Renal cortical epithelial cell (primary cell): ENCODE measurements at places on chromosomes 7 and 10.

- peak; percentile 92 for DNase-seq
These were observed 166.3 kb downstream of the NEURL1 start for GRCh38 chr10:103659674-103660363.

DNA sequence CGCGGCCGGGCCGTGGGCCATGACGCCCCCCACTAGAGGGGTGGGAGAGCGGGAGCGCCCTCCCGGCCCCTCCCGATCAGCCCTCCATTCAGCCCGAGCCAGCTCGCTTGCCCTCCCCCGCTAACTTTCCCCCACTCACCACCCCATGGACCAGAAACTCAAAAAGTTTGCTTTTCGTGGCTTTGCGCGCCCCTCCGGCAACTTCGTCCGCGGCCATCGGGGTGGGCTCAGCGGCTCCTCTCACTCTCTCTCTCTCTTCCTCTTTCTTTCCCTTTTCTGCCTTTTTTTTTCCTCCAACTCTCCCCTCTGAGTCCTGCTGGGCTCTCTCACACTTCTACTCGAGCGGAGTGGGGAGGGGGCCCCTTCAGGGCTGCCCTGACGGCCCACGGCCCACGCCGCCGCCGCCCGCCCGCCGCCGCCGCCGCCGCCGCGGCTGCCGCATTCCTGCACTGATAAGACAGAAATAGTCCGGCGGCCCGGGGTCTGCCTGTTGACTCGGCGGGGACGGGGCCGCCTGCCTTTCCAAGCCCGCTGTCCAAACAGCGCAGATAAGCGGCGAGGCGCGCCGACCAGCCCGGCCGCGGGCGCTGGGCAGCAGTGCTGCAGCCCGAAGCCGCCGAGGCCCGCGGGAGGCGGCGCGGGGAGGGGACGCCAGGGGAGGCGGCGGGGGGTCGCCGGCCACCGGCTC lies at the start of gene SMARCD3:
SMARCD3 (minus strand) TSS at position 349 of the 688 bp plus-strand sequence; CDS start at position 217, 132 bp downstream.
- no peak for DNase-seq

GRCh38 chr10:110399106-110399964 lies 94.6 kb upstream of the SMNDC1 start:
- DNase-seq: peak; percentile 99

DNA sequence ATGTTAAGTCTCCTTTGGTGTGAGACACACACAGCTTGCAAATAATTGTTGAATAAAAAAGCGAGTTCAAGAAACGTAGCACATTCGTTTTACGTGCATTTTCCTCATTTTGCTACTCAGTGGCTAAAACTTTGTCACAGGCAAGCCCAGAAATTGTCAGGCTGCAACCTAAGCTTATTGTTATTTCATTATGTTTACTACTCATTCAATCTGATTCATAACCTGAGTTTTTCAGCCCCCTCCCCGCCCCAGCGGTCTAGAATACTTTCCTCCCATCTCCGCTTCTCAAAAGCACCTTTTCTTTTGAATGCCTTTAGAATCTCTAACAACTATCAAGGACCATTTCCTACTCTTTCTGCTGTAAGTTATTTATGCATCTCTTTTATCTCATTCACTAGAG lies 1.1 kb downstream of the FAM133B start:
- DNase-seq: no peak

DNA sequence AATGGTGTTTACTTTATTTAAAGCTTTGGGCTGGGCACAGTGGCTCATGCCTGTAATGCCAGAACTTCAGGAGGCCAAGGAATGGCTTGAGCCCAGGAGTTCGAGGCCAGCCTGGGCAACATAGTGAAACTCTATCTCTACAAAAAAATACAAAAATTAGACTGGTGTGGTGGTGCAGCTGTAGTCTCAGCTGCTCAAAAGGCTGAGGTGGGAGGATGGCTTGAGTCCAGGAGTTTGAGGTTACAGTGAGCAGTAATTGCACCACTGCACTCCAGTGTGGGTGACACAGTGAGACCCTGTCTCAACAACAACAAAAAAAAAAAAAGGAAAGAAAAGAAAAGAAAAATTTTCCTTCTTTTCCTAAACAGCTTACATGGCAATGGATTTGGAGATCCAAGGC lies 22.0 kb downstream of the SLC16A9 start:
- DNase-seq: no peak

DNA sequence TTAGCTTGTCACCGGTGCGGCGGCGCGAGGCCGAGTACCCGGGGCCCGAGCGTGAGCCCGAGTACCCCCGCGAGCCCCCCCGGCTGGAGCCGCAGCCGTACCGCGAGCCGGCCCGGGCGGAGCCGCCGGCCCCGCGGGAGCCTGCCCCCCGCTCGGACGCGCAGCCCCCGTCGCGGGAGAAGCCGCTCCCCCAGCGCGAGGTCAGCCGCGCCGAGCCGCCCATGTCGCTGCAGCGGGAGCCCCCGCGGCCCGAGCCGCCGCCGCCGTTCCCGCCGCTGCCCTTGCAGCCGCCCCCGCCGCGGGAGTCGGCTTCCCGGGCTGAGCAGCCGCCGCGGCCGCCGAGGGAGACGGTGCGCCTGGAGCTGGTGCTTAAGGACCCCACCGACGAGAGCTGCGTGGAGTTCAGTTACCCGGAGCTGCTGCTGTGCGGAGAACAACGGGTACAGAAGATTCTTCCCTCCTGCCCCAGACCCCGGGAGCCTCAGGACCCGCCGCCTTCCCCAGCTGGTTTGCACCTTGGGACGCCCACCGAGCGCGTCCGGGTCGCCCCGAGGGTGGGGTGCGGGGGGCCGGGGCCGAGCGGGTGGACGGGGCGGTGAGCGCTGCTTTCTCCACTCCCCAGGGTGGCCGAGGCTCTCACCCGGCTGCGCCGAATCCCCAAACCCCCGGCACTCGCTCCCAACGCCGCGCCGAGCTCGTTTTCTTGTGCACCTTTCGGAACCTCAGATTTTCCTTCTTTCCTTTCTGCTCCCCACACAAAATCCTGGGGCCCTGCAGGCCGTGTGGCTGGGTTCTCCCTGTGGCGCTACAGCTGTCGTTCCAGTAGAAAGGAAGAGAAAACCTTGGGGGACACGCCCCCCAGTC lies 708 bp downstream of the UBN2 start:
- DNase-seq: no peak

DNA sequence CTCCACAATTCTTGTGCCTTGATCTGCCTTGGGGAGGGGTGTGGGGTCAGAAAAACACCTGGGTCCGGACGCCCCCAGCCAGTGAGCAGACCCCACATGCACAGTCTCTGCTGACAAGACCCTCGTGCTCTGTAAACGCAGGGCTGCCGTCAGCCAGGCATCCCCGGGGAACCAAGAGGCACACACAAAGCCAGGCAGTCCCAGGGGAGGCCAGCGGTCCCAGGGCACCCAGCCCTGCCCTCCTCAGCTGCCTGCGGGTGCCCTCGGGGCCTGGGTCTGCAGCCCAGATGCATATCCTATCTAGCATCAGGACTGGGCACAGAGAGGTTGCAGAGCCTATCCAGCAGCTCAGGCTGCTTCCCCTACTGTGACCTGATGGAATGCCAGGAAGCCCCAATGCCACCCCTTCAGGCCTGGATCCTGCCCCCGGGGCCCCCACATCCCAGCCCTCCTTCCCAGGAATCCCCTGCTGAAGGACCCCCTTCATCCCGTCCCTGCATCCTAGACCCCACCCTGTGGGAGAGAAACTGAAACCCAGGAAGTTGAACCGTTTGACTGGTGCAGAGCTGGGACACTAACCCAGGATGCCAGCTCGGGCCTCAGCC lies 92.4 kb downstream of the MICALL2 start:
- no peak for DNase-seq

DNA sequence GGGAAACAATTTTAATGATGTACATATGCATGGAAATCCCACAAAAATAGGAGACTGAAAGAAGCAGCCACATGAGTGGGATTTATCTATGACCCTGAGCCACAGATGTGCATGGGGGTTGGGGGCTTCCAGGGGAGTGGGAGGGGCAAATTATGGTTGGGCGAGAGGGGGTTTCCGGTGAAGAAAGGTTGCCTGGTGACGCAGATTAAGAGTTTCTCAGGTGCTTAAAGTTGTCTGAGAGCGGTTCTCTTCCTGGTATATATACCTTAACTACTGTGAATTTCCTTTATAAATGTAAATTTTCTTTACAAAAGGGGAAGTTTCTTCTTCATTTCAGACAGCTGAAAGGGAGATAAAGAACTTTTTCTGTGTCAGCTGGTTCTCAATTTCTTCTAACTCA lies 273.6 kb upstream of the PITRM1 start:
- DNase-seq: no peak

DNA sequence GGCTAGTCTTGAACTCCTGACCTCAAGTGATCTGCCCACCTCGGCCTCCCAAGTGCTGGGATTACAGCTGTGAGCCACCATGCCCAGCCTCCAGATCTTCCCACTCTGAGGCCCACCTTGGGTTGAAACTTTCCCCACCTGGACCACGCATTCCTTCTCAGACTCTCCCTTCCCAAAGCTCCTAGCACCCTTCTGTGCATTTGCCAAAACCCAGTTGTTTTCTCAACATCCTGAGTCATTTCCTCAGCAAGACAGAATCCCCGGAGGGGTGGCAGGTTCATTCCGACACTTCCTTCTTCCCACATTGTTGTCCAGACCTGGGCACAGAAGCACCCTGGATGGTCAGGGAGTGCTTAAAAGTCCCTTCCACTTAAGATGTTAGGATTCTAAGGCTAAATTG lies 28.9 kb downstream of the BAG3 start:
- peak; percentile 88 for DNase-seq

DNA sequence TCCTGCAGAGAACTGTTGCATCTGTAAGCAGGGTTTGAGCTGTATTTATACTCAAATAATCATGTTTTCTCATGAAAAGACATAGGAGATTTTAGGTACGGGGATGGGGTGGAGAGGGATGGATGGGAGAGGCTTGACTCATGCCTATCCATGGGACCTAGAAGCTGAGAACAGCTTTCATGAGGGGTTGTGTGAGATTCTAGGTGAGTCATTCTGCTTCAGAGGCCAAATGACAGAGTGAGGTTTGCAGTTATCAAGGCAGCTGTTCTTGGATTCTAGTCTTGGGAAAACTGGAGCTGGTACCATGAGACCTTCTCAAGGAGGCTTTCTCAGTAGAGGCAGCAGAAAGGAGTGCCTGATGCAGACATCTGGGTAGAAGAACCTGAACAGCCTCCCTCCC lies 746.9 kb downstream of the TYW1 start:
- no peak for DNase-seq

GRCh38 chr7:129779602-129780256 lies 168.2 kb downstream of the NRF1 start:
- no peak for DNase-seq

DNA sequence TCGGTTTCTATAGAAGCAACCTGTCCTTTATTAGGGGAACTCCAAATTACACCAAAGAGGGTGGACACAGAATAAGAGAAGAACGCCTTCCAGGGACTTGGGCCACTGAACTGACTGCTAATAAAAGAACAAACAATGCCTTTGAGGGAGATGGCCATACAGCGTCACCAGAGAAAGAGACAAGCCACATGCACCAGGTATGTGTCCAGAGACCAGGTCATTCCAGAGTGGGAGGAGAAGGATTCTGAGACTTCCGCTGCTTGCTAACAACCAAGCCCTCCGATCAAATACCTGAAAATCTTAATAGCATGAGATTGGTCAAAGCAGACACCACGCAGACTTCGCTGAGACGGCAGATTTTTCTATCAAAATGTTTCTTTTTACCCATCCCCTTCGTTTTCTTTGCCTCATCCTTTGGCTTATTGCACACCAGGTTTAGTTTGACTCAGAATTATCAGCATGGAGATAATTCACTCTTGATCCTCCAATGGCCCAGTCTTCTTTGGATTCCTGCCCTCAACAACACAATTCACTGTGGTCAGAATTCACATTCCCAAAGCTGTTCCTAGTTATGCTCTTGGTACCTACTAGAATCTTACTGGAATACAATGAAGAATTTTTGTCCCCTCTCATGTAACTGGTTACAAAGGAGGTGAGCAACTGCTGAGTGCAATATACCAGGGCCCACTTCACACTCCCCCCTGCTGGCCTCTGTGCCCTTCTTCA lies 87.4 kb upstream of the DDC start:
- DNase-seq: no peak

DNA sequence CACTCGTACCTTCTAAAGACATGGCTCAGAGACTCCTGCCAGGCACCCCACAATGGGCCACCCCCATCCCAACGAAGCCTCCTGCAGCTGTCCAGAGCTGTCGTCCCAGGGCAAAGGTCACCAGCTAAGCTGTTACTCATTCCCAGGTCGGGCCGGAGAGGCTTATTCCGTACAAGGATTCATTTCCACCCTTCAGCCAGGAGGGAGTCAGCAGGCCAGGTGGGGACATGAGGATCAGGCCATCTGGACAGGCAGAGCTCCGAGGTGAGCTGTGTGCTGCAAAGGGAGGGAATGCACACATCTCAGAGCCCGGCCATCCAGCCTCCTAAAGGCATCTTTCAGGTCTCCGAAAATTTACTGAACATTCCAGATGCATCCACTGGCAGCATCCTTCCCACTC lies 63.9 kb upstream of the NANOS1 start:
- DNase-seq: no peak

DNA sequence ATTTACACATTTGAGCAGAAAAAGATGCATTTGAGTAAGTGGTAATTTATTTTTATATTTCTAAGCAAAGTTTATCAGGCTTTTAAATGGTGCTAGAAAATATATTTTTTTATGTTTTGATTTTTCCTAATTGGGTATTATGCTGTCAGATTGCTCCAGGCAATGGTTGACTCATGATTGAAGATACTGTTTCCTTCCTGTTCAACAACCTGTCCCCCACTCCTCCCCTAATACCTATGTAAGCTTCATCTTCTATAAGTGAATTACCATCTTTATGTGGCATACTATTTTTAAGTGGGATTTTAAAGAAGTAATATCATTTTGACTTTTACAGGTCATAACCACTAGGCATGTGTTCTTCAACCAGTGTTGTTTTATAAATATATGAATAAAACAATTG lies 21.4 kb downstream of the TSPAN13 start:
- no peak for DNase-seq

DNA sequence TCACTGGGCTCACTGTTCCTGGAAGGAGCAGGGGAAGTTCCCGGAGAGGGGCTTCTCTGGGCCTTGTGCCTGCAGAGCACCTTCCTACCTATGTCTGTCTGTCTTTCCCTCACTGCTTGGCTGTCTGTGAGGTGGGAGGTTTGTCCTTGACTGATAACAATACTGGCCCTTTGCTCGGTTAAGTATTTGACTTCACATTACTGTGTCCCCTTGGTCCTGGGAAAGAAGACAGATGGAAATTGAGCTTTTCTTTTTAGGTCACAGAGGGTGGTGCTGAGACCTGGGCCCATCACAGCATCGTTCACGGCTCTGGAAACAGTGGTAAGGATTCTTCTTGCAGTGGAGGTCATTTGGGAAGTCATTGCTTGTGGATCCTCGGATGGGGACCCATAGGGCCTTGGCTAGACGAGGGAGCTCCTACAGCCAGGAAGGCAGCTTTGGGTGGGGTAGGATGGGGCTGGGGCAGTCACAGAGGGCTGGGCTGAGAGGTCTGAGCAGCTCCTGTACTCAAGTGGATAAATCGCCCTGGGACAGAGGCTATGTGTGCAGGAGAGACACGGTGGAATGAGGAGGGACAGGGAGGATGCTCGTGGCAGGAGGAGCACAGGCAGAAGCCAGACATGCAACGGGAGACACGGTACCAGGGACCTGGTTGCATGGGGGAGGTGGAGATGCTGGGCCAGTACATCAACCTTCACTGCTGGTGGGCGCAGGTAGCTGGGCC lies 450.2 kb downstream of the PLXNA4 start:
- no peak for DNase-seq
